ENCODE measurements at places on chromosomes 12 and 14.

- no peak for DNase-seq
Measured at GRCh38 chr14:104822821-104823615, 22.1 kb downstream of the ZBTB42 start.

DNA sequence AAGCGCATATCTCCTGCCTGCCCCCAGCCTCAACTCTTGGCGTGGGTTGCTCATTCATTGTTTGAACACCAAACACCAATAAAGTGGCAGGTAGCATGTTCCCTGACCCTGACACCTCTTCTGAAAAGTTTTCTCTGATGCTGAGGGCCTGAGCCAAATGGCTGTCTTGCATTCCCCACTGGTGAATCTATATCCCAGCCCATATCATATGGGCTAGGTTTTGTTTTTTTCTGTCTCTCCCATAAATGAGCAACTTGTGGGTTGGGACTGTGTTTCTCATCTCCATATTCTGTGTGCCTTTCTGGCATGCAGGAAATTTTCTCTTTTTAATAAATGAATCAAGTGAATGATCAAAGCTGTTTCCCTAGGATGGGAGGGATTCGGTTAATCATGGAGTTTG lies 5.0 kb downstream of the MYO1A start:
- DNase-seq = no peak

DNA sequence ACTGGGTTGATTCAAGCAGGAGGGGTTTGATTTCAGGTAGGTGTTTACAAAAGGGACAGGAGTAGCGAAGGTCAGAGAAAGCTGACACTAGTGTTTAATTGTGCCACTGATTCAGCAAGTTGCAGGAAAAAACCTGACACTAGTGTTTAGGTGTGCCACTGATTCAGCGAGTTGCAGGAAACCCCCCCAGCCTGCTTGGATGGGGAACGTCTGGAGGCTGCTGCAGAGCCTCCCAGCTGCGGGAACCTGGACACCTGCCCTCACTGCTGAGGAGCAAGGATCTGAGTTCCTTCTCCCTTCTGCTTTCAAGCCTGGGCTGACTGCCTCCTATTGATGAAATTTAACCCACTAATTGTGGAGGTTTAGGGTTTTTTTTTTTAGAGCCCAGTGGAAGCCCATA lies 84.2 kb downstream of the AVPR1A start:
- DNase-seq = no peak

GRCh38 chr12:62774794-62775193 lies 160.2 kb downstream of the PPM1H start:
- no peak for DNase-seq

GRCh38 chr14:84864548-84865271 lies 665.2 kb upstream of the FLRT2 start:
- DNase-seq = no peak
